ENCODE measurements at places on chromosomes 2 and 18.

DNA sequence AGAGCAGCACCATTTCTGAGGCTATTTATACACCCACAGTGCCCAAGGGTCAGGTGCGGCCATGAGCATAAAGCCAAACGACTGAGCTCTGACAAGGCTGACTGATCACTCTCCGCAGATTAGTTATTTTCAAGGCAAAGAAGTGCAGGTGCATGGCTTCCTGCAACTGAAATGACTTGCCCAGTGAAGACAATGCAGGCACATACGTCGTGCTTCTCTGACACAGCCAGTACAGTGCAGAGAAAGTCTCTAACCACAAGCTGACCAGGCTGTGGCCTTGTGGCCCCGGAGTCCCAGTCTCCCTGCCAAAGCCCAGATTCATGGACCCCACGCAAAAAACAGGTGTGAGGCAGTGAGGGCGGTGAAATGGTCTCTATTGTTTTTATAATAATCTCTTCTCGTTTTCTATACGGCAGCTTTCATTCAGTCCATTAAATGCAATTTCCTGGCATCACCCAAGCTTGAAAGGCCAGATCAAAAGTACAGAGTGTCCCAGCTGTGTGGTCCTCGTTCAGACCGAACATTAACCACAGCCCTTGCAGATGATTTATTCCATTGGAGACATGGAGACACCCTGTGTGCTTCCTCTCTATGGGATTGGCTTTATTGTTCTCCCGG lies 447.0 kb upstream of the ID2 start:
- no peak for DNase-seq

- no peak for DNase-seq
Observed at GRCh38 chr18:64401268-64402060, 252.6 kb upstream of the LINC00305 start.

DNA sequence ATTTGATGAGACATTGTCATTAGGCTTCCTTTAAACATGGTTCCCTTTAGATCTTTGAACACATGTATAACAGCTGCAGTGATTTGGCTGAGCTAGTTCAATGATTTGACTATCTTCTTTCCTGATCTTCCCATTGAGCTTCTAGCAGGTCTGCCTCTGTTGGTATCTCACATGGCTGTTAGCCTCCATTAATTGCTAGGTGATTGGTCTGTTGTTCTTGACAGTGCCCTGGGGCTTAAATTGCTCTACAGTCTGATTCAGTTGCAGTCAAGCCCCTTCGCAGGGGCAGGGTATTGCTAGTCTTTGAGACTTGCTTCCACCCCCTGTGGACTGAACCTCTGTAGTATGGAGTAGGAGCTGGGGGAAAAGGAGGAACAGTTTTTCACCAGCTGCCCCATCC lies 24.1 kb downstream of the SKA1 start:
- no peak for DNase-seq

- no peak for DNase-seq
Observed at GRCh38 chr2:197442857-197443256, 8.0 kb upstream of the SF3B1 start.

- DNase-seq = no peak
Observed at GRCh38 chr18:57846258-57846657, 43.1 kb upstream of the ATP8B1 start.

- no peak for DNase-seq
Observed at GRCh38 chr2:4527416-4527815, 824.0 kb downstream of the DCDC2C start.

- DNase-seq = no peak
Observed at GRCh38 chr2:103809415-103809814, 1044.5 kb upstream of the POU3F3 start.

GRCh38 chr18:59459369-59460071 lies 100.5 kb upstream of the LMAN1 start:
- no peak for DNase-seq

DNA sequence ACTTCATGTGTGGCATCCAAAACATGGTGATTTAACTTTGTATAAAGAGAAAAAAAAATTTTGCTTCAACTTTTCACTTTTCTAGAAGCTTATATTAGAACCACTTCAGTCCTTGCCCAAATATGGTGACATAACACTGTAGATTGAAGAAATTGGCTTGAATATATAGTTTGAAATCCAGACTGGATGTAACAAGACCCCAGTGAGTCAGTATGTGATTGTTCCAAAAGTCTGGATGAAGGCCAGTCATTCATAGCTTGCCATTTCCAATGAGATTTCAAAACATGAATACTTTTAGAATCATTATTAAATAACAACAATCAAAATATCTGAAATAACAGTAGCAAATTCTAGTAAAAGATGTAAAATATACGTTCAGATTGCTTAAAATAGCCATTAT lies 104.8 kb upstream of the FN1 start:
- no peak for DNase-seq

- no peak for DNase-seq
Observed at GRCh38 chr2:176794392-176794791, 418.2 kb upstream of the HNRNPA3 start.

DNA sequence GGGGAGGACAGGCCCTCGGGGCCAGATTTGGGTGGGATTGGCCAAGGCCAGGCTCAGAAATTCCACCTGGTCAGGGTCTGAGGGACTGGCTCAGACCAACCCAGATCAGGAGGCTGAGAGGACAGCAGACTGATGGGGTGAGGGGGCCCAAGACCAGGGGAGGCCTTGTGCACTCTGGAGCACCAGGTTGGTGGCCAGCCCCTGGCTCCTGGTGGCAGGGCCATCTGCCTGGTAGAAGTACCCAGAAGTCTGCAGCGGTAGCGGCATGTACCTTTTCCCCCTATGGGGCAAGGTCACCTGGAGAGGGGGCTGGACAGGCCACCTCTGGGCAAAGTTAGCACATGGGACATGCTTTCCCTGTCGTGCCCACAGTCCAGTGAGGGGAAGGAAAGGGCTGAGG lies 21.2 kb upstream of the ODC1 start:
- no peak for DNase-seq

GRCh38 chr2:75500633-75501032 lies 60.1 kb downstream of the EVA1A start:
- DNase-seq = no peak

DNA sequence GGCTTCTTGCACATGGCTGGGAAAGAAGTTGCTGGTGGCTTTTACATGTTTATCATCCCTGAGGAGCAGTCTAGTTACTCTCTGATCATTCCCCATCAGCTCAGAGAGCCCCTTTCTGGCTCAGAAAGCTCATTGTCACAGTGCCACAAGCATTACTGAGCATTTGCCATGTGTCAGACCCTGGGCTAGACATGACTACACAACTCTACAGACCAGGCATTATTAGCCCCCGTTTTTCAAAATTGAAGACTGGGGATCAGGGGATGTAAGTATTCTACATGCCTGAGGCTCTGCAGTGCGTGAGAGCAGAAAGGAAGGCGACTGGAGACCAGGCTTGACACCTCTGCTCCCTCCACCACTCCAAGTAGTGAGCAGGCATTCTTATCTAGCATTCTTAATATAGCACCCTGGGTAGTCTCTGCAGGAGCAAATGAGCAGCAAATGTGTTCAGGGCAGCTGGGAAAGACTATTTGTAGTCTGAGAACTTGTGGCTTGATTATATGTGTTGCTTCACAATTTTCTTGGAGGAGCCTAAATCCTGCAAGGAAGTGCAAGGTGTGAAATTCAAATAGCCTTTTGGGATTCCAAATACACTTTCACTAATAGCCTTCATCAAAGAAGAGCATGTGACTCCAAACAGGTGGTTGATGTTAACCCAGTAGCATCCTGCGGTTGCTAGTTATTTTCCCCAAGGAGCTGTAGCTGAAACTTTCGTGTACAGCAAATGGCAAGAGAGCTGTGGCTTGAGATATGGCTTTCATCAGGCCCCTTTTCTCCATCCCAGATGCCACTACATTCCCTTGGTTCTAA lies 143.2 kb downstream of the DDX1 start:
- no peak for DNase-seq

DNA sequence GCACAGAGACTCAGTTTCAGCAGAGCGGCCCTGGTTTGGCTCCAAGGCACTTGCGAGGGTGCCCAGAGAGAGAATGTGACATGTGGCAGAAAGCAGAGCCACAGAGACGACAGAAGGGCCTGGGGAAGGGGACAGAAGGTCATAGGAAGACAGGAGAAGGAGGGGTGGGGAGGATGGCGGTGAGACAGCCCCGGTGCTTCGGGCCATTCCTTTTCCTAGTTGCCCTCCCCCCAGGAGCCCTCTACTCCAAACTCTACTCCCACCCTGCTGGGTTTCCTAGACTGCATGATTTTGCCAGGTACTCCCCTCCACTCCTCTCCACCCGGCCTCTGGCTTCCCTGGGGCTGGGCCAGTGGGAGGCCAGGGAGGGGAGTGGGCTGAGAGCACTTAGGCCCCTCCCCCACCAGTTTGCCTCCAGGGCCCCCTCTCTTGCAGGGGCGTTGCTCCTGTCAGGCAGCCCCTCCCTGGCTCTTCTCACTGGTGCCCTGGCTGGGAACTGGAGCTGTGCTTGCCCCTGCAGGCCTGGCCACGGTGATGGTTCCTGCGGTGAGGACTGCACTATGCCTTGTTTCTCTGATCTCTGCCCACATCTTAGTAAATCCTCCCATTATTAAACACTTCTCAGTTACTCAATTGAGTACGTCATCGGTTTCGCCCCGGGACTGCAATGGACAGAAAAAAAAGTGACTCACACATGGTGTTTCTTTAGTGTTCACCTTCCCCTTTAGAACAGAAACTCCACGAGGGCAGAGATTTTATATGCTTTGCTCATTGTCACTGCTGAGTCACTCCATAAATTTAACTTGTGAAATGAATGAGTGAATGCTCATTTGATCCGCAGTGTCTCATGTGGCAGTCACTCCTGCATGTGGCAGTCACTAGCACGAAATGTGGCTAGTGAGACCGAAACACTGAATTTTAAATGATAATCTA lies 58.7 kb upstream of the SP3 start:
- no peak for DNase-seq

GRCh38 chr18:49616618-49617328 lies 54.9 kb downstream of the LIPG start:
- DNase-seq = no peak

- DNase-seq = no peak
Observed at GRCh38 chr2:26463244-26464192, 14.4 kb downstream of the OTOF start.

DNA sequence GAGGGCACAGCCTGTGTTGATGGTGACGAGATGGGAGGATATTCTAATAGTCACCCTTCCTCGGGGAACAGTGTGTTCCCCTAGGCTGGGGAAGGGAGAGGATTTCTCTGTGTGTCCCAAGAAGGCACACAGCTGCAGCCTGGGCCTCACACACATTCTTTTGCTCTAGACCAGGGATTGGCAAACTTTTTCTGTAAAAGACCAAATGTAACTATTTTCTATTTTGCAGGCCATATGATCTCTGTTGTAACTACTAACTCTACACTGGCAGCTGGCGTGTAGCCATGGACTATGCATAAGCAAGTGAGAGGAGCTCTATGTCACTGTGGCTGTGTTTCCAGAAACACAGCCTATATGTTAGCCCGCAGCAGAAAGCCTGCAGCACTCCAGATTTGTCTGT lies 65.8 kb downstream of the ARHGAP28 start:
- no peak for DNase-seq

- no peak for DNase-seq
Observed at GRCh38 chr18:62525608-62526007, 2.8 kb downstream of the ZCCHC2 start.

- no peak for DNase-seq
Observed at GRCh38 chr18:35289293-35289692, 736 bp downstream of the ZSCAN30 start.

DNA sequence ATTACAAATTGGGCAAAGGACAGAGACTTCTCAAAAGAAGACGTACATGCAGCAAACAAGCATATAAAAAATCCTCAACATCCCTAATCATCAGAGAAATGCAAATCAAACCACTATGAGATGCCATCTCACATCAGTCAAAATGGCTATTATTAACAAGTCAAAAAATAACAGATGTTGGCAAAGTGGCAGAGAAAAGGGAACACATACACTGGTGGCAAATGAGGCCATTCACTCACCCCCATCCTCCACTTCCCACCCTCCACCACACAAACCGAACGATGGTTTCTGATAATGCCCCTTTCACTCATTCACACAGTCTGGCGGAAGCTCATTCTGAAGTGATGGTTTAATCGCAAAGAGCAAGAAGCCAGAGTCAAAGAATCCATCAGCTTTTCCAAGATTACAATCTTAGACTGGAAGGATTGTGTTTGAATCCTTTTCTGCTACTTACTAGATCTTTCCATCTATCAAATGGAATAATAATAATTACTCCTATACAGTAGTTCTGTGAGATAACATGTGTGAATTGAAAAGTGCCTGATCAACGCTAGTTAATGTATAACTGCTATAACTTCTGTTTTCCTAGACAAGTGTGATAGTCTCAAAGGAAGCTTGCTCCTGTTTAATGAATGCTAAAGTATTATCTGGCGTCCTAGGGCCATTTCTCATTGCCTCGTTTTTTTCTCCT lies 16.9 kb upstream of the CD28 start:
- DNase-seq = no peak

- no peak for DNase-seq
Observed at GRCh38 chr2:186645999-186646398, 47.9 kb upstream of the FAM171B start.

- DNase-seq = no peak
Observed at GRCh38 chr18:42821492-42821891, 294.0 kb downstream of the RIT2 start.

DNA sequence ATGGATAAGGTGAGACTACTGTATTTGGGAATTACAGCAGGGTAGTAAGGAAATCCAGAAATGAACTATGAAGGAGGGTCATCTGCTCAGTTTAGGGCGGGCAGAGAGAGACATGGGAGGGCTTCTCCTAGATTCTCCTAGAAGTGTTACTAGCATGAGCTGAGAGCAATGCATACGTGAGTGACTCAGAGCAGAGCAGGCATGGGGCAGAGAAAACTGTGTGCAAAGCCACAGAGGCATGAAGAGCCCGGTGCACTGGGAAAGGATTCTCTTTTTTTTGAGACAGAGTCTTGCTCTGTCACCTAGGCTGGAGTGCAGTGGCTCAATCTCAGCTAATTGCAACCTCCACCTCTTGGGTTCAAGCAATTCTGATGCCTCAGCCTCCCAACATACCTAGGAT lies 116.2 kb downstream of the SOCS6 start:
- DNase-seq = no peak

GRCh38 chr2:239198221-239198620 lies 202.6 kb downstream of the HDAC4 start:
- DNase-seq = no peak

DNA sequence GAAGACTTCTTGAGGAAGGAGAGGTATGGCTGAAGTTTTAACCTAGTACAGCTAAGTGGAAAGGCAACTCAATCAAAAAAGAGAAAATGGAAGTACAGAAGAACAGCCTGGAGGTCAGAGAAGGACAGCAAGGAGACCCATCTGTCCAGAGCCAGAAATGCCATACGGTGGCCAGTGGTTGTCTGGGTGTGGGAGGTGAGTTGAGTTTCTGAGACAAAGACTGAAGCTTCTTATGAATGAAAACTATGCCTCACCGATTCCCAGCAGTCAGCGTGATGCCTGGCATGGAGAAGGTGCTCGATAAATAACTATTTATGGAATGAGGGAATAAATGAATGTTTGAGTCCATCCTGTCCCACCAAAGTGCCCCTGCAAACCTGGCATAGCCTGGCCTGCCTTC lies 98.8 kb downstream of the MRO start:
- no peak for DNase-seq

GRCh38 chr2:15756882-15757819 lies 165.5 kb downstream of the DDX1 start:
- no peak for DNase-seq

Data from omental fat pad (tissue), 4 donors.